ENCODE measurements at places on chromosomes 5 and 9.

DNA sequence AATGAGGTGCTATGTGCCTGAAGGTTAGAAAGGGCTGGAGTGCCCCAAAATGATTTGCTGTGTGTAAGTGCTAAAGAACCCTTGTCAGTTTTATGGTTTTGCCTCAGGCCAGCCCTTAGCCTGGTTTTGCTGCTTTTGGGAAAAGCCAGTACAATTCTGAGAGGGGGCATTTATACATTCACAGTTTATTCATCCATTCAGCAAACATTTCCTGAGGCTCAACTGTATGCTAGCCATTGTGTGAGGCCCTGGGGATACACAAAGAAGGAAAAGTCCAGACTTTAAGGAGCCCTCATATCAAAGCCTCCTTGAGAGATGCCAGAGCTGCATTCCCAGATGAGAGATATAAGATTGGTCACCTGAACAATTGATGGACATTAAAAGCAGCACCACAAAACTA, 115.2 kb upstream of the PLCXD3 start:
- DNase-seq = no peak

DNA sequence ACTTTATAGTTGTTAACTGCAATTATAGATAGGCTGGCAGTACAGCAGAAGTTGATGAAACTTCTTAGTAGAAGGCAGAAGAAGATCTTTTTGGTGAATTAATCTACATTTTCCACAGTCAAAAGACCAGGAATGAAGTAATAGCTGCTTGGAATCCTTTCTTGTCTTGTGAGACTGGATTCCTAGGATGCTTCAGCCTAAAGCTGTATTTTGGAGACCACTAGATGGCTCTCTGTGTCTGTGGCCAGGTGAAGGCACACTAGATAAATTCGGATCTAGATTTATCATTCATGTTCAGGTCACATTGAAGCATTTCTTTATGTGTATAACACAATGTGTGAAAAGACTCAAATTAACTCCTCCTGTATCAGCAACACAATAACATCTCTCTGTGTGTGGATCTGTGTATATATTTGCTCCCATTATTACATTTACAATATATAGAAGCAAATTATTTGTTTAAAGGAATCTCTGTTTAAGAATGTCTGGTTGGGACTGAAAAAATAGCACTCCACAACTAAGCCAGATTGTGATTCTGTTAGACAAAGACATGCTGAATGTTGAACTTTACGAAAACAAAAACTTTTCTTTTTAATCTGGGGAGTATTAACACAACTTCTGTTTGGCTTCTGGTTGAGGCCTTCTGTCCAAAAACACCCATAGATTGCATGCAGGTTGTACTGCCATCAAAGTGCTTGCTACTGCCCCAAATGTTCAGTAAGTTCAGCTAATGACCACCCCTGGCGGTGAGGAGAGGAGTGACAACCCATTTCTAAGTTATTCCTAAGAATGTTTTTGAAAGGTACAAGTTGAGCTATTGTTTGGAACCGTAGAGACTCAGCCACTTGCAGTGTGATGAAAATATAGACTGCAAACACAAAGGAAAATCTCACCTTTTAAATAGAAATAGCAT, 10.6 kb downstream of the GRIN3A start:
- no peak for DNase-seq

DNA sequence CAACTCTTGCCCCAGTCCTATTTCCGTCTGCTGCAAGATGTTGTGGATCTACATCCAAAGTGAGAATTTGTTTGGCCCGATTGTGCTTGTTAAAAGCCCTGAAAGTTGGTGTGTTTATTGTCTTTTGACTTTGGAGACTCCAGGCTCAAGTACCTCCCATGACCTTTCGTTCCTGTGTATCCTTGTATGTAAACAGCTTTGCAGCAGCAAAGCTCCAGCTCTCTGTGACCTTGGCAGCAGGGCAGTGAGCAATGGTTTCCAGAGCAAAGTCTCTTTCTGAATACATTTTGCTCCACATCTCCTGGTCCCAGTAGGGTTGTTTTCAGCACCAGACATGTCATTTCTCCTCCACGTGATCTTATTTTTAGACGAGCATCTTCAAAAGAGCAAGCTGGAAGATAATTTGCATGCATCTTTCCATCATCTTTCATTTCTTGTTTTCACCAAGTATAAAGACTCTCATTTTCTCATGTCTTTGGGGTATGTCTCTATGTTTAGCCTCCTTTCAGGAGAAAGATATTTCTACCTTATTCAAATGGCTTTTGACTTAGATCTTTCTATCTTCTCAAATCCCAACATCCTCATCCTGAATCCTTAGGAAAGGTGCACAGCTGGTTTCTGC, 68.1 kb upstream of the ERCC6L2 start:
- DNase-seq = peak; percentile 73

DNA sequence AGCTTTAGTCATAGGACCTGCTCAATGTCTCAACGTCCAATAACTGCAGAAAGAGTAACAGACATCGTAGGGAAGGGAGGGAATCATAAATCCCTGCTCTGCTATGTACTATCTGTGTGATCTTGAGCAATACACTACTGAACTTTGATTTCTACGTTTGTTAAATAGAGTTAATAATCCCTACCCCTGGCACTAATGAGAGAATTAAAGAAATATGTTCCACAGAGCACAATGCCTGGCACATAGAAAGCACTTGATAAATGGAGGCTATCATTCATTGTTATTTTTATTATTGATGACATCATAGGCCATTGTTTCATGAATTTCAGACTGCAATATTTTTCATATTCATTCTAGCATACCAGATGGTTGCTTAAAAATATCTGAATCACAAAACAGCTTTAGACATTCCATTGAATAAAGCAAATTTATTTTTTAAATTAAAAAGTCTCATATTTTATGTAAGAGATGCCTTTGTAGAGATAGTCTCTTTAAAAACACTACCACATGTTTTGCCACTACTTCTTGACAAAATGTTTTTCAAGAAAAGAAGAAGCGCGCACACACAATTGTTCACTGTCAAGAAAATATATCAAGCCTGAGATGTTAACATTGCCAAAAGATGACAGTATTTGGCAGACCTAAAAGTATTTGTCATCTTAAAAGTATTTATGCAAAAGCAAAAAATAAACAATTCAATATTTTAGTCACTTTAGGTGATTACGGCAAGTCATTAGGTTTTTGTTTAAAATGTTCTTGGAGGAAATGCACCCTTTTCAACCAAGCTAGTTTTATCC, 108.5 kb downstream of the EBF1 start:
- DNase-seq = no peak

GRCh38 chr5:2251298-2251697, 368.6 kb upstream of the IRX4 start:
- no peak for DNase-seq

DNA sequence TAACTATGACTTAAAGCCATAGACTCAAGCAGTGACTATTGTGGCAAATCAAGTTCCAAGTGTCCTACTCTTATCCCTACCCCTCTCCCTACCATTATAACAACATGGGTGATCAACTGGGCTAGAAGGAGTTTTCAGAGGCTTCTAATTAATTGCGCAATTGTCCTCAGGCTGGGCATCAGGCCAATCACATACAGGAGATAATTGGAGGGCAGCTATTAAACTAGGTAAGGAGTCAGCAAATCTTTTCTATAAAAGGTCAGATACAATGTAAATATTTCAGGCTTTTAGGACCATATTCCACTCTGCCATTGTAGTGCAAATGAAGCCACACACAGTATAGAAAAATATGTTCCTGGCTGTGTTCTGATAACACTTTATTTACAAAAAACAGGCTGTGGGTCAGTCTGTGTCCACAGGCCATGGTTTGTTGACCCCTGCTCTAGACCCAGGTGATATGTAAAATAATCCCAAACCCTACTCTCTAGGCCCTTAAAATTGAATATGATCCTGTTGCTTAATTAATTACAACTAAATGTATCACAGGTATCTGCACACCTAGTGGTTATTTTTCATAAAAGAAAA, 141.4 kb upstream of the PIK3R1 start:
- no peak for DNase-seq

- no peak for DNase-seq
Observed at GRCh38 chr5:146944764-146945616, 66.4 kb upstream of the PPP2R2B start.

- no peak for DNase-seq
Observed at GRCh38 chr5:62030326-62030725, 275.7 kb upstream of the KIF2A start.

DNA sequence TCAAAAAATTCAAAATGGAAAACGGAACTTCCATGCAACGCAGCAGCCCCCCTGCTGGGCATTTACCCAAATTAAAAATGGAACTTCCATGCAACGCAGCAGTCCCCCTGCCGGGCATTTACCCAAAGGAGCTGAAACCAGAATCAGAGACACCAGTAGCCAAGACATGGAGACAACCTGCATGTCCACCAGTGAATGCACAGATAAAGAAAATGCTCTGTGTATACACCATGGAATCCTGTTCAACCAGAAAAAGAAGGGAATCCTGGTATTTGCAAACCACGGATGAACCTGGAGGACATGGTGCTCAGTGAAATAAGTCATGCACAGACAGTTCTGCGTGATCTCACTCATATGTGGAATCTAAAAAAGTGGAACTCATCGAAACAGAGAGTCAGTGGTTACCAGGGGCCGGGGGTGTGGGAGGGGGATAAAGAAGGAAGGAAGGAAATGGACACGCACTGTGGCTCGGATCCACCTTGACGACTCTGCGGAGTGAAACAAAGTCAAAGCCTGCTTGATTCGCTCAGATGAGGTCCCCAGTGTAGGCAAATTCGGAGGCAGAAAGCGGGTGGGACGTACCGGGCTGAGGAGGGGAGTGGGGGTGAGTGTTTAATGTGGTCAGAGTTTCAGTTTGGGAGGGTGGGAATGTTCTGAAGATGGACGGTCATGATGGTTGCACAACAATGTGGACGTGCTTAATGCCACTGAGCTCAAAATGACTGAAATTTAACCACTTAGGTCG, 40.2 kb upstream of the EXOC3 start:
- peak; percentile 49 for DNase-seq

DNA sequence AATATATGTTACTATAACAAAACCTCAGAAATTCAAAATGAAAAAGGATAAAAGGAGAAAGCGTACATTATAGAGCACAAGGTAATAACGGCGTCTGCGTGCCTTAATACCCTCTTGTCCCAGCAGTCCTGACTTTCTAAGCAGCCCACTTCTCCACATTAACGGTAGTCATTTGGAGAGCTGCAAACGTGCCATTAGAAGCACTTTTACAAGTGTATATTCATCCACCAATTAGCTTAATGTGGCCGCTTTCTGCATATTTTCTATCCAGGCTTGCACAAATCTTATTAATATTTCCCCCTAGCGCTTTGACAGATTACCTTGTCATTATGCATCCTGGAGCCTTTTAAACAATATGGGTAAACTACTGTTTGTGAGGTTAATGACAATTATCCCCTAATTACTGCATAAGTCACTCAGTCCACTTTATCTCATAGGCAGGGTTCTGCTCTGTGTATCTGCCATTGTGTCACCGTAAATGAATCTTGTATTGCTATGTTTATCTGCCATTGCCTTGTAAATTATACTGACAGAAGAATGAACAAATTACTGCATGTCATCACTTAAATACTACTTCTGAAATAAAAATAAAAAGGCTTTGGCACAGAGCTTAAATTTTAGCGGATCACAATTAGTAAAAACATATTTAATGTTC, 421.3 kb downstream of the BNC2 start:
- DNase-seq = no peak

DNA sequence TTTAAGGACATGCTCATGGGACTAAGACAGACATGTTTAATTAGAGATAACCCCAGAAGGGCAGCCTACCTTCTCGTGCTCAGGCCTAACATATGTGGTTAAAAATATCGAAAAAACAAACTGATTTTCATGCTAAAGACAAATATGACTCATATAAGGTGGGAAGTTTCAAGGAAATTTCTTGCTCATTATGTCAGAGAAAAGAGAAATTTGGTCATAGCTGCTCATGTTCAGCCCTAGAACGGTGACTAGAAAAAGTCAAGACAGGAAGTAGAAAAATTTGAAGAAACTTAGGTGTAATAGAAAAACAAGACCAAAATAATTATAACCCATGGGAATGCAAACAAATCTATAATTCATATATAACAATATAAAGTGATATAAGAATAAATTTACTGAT, 120.6 kb downstream of the PRDM9 start:
- no peak for DNase-seq
